ENCODE measurements at places on chromosomes 2 and 18.

DNA sequence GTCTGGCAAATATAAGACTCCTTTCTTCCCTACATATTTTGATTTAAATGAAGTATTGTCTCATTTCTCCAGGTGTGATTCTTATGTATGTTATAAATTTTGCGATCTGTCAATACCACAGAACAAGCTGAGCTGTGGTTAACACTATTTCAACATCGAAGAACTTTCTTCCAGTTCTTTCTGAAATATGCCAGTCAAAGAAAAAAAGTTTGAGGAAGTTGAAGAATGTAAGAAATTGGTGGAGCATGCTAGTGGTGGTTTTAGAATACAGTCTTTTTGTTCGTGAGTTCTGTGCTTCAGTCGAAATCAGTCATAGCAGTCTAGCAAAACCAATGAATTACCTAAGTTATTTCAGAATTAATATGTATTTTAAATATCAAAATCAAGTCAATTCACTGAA, 8.6 kb upstream of the COBLL1 start:
- no peak for DNase-seq

- peak; percentile 47 for DNase-seq
Observed at GRCh38 chr2:186617148-186617547, 27.3 kb downstream of the ITGAV start.

DNA sequence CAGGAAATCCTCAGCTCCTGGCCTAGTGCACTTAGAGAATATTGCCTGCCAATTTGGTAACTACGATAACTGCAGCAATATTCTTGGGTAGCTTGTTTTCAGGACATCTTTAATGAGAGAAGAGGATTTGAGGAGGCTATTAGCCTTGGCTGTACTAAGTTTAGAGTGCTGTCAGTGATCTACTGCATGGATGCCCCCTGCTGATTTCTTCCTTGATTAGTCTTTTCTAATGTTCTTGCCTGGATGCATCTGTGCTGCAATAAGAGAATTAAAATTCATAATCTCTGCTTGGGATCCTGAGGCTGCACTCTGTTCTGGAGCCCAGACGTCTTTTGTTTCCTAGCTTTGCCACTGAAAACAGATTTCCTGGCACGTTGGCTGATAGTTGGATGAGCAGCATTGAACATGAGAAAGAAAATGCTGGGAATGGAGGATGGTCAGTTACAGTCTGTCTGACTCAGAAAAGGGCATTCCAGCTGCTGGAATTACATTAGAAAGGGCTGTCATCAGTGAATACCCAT, 115.4 kb downstream of the CCDC85A start:
- DNase-seq, result no peak

GRCh38 chr18:57803103-57803969, at the start of gene ATP8B1:
TSS of gene ATP8B1 (minus strand) at chr18:57803315. CDS start at chr18:57731807, 71,508 bp downstream.
- no peak for DNase-seq

GRCh38 chr2:227774011-227774624, 28.4 kb downstream of the SCYGR8 start:
- no peak for DNase-seq

GRCh38 chr2:105490956-105491355, 92.1 kb upstream of the FHL2 start:
- DNase-seq, result no peak

- DNase-seq, result no peak
Observed at GRCh38 chr2:218329027-218329825, 27.4 kb upstream of the CATIP start.

GRCh38 chr18:75049455-75049789, 159.5 kb downstream of the PTGR3 start:
- DNase-seq, result no peak

DNA sequence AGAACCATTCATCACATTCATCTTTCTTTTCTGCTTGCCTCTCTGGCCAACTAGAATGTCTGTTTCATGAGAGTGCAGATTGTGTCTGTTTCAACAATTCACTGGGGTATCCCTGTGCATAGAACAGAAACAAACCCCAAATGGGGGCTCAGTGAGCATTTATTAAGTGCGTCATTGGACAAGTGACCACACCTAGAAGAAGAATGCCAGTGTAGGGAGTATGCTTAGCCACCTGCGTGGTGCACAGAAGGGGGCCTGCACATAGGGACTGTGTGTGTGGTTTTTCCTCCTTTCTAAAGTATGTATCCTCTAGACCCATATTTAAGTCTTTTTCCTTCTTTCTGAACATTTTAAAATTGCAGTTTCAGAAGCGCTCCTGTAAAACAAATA, 255.9 kb downstream of the AGAP1 start:
- DNase-seq, result no peak

DNA sequence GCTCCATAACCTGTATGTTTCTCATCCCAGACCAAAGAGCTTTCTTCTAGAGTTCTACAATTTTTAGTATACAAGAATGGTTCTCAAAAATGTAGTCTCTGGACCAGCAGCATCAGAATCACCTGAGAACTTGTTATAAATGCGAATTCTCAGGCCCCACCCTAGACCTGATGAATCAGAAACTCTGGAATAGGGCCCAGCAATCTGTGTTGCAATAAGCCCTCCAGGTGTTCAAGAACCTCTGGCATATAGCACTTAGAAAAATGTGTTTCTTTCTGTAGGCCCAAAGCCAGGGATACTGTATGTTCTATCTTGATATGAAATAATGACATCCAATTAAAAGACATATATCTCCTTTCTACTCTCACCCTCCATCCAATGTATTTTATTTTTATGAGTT, 10.4 kb downstream of the PAIP2B start:
- no peak for DNase-seq

DNA sequence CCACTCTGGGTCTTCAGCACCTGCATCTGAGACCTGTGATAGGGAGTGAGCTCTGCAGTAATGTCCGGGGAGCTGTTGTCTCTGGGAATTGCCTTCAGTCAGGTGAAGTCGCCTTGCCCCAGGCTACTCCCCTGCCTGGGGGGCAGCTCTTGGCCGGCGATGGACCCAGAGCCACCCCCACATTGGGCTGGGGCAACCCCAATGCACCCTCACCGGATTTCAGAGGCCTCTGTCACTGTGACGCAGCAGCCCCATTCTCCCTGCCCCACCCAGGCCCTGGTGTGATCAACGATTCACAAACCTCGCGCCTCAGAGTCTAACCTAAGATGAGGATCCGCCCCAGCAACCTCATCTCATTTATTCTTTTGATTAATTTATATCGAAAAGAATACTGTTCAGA, 303.6 kb downstream of the NDUFA10 start:
- no peak for DNase-seq

DNA sequence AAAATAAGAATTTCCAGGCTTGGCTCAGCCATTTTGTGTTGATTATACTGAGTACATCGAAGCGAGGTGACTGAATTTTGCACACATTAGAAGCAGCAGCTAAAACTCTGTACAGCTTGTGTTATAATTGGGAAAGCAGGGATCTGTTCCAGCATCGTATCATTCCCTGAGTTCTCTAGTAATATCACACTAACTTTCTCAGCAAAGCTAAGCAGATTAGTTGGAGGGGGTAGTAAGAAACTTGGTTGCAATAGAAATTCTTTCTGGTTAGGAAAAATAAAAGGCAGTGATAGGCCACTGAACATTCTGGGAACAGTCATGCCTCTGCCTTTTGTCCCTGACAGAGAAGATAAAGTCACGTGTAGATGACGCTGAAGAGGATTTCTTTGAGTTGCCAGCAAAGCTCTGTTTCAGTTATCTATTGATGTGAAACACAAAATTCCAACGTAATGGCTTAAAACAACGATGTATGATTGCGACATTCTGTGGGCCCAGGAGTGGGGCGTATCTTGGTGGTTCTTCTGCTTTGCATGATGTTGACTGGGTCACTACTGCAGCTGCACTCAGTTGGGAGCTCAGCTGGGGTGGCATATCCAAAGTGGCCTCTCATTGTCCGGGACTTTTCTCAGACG, 202.1 kb upstream of the MEX3C start:
- peak; percentile 66 for DNase-seq

DNA sequence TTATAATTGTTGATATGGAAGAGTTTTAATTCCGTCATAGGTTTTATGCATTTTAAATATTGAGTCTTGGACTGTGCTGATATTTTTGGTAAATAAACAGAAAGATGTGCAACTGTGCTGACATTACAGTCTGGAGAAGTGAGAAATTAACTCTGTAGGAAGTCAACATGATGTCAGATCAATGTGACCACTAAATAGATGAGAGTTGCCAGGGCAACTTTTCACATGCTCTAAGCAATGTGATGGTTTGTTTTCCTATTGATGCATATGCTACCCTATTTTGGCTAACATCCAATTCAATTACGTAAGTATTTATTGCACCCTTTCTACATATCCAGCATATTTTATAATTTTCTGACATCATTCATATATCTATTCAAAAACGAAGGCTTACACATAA, 1109.3 kb downstream of the TSN start:
- no peak for DNase-seq

DNA sequence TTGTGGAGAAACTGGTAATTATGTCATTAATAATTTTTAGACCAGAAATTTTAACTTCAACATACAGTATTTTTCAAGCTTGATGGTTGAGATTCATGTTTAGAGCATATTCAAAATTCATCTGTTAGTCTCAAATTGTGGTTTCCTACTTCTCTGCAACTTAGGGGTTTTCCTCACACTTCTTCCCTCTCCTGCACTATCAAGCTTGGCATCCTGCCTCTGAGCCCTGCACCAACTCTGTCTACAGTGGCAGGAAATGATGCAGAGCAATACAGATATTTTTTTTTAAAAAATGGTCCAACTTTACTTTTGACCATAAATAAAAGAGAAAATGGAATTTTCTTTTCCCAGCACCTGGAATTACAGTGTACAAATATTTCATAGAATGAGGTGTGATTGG, 247.3 kb downstream of the NUP35 start:
- no peak for DNase-seq

DNA sequence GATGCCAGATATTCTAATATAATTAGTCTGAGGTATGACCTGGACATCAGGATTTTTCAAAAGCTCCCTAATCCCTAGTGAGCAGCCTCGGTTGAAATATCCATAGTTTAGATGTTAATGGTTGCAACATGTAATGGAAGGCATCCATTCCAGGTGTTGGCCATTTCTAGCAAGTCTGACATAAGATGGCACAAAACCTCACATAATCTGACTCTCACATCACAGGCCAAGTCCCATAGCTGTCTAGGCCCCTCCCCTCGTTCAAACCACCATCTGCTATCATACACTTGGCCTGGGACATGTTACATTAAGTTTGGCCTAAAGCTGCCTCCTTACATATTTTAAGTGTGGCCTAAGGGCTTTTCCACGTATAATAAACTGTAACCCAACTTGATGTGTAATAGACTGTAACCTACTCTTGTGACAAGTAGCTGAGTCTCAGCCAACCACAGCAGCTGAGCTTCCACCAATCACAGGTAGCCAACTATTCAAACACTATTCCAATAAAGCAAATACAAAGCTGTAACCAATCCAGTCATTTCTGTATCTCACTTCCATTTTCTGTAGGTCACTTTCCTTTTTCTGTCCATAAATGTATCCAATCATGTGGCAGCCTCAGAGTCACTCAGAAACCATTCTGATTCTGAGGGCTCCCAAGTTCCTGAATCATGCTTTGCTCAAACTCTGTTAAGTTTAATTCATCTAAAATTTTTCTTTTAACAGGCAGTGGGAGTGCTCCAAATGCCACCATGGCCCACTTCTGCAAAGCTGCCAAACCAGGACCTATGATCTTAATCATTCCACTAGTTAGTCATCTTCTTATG, 59.4 kb downstream of the ADD2 start:
- DNase-seq, result no peak

DNA sequence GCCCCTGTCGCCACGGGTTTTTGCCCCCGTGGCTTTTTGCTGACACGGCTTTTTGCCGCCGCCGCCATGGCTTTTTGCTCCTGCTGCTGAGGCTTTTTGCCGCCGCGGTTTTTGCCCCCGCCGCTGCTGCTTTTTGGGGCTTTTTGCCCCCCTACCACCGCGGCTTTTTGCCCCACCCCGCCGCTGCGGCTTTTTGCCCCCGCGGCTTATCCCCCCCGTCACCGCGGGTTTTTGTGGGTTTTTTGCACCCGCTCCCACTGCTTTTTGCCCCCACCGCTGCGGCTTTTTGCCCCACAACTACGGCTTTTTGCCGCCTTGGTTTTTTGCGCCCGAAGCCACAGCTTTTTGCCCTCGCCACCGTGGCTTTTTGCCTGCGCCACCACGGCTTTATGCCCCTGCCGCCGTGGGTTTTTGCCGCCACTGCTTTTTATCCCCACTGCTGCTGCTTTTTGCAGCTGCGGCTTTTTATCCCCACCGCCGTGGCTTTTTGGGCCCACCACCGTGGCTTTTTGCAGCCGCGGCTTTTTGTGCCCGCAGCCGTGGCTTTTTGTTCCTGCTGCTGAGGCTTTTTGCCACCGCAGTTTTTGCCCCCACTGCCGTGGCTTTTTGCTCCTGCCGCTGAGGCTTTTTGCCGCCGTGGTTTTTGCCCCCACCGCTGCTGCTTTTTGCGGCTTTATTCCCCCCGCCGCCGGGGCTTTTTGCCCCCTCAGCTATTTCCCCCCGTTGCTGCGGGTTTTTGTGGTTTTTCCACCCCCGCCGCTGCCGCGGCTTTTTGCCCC, 2798.0 kb upstream of the TEKT4 start:
- no peak for DNase-seq

DNA sequence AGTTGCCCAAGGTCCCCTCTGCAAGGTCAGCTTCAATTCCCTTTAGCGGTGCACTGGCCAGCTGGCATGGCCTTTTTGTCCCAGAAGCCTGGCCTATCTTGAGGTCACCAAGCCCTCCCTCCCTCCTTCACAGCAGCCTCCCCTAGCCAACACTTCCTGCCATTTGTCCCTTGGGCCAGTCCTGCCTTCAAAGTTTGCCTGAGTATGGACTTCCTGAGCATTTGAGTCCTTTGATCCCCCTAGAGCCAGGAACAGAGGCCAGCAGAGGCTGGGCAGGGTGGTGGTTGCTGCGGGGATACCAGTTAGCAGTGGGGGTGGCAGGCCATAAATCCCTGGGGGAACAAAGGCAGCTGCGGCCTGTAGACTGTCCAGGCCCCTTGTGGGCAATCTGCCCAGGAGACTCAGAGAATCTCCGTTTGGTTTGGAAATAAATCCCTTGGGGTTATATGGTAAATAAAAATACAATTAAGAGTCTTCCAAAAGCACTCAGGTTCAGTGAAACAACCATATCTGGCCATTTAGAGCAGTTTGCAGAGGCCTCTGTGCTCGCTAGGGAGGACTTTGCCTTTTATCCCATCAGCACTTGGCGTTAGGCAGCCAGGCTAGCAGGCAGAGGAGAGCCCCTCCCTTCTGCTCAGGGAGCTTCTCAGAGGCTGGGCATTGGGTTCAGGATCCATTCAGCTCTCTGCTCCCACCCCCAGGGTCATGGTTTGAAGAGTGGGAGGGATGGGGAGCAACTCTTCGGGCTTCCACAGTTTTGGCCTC, 3.1 kb upstream of the HES6 start:
- no peak for DNase-seq

All from globus pallidus (tissue), 1 donor.